ENCODE measurements at places on chromosomes 6 and 20.
A peak's percentile ranks its signal among the peaks of the same experiment; 100 is the strongest.

DNA sequence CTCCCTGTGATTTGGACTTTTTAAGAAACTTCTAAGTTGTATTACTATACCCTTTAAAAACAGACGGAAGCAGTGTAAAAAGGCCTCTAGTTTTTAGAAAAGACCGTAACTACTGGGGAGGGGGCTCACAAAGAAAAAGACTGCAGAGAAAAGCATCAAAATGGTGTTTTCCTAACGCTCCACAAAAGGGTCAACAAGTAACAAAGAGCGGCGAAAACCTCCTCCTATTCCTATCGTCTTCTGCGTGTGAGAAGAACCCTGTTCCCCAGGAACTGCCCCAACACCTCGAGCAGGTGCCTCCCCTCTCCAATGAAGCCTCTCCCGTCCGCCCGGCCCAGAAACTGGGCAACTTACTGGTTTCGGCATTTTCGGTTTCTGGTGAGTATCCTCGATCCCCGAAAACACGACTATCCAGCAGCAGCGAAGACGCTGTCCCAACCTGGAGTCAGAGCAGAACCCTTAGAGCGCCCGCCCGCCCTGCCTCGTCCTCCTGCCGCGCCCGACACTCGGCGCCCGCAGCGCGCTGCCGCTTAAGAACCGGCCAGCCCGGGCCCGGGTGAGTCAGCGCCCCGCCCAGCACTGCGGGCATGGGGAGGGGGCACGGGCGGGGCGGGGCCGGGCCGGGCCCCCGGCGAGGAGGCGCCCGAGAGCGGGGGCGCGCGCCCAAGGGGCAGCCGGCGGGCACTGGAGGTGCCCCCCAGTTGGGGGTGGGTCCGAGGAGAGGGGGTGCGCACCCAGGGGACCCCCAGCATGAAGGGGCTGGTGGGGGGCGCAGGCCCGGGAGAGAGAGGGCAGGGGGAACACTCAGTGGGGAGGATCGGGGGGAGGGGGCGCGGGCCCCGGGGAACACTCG is 1.2 kb downstream of the EZR start:
- DNase-seq, result peak; percentile 10

GRCh38 chr6:148550569-148550968 is 196.3 kb upstream of the UST start:
- no peak for DNase-seq

GRCh38 chr6:63792736-63793464 is 157.3 kb downstream of the PHF3 start:
- DNase-seq, result no peak

GRCh38 chr20:49219924-49220831 is 962 bp downstream of the DDX27 start:
- no peak for DNase-seq

DNA sequence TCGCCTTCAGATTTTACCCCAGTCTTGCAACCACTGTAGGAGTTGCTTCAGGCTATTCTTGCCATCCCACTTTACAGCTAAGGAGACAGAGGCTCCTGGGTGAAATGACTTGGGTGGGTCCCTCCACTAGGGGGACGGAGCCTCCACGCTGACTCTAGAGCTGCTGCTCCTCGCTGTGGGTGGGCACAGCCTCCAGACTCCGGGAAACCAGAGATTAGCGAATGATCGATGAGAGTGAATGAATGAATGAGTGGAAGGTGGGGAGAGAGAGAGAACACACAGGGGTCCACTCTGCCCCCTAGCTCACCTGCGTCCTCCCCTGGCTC is 10.4 kb downstream of the ZBP1 start:
- DNase-seq, result no peak

- DNase-seq, result no peak
Observed at GRCh38 chr20:50678169-50678898, 13.0 kb downstream of the RIPOR3 start.

GRCh38 chr20:20594171-20594530 is 118.3 kb downstream of the RALGAPA2 start:
- DNase-seq, result peak; percentile 65

DNA sequence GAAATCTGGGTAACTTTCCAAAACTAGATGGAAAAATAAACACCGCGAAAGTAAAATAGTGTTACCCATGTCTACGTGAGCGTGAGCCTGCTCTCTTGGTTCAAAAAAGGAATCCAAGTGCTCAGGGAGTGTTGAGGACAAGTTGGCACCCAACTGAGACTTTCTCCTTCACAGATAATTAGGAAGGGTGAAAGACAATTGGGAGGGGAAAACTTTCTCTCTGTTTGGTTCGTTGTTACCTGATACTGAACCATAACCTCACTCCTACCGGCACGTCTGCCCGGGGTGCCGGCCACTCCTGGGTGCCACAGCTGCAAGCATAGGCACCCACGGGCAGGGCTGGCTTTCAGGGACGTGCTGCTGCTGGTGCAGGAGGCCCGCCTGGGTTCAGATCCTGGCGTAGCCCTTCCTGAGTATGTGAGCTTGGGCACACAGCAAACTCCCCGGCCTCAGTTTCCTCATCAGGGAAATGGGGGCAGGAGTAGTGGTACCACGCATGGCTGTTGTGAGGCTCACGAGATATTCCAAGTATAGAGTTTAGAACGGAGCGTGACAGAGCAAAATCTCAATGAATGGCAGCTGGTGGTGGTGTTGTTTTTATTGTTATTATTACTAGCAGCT is 38.2 kb upstream of the PMEPA1 start:
- no peak for DNase-seq

DNA sequence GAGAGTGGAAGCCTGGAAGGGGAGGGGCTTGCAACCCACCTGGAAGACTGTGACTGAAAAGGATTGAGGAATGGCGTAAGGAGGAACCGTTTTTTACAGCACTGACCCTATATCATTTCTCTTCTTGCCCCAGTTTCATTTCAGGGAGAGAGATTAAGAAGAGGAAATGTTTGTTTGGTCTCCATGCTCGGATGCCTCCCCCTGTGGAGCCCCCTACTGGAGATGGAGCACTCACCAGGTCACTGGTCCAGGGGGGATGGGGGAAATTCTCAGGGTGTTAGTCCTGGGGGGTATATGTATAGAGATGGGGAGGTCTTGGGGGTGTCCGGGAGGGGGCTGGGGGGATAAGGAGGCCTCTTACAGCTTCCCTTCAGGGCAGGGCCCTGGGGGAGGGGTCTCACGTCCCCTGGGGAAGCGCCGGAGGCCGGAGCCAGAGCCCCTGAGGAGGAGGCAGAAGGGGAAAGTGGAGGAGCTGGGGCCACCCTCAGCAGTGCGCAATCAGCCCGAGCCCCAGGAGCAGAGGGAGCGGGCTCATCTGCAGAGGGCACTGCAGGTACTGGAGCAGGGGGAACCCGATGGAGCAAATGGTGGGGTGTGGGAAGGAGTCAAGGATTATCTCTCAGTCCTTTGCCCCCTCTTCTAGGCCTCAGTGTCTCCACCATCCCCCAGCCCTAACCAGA is 3.2 kb downstream of the CUTA start:
- DNase-seq, result no peak

- DNase-seq, result no peak
Observed at GRCh38 chr20:24643731-24644626, 174.6 kb downstream of the SYNDIG1 start.

DNA sequence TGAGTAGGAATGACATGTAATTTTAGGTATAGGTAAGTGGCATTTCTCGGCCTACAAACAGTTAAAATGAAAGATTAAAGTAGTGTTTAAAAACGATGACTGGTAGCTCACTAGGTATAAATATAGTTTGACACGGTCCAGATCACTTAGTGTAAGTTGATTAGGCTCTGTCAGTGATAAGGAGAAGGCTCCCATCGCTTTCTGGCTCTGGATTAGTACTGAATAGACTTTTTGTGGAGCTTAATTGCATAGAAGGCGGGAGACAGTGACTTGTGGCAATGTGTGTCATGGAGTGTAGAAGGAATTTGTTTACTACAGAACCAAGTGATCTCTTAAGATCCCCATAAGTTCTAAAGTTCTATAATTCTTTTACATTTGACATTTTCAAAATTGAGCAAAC is 6.7 kb downstream of the PYGB start:
- no peak for DNase-seq

GRCh38 chr6:160505970-160506369 is 157.8 kb downstream of the SLC22A3 start:
- no peak for DNase-seq

- no peak for DNase-seq
Observed at GRCh38 chr6:169424821-169425240, 171.2 kb upstream of the THBS2 start.

GRCh38 chr6:96235927-96236326 is 220.2 kb downstream of the FUT9 start:
- DNase-seq, result no peak

DNA sequence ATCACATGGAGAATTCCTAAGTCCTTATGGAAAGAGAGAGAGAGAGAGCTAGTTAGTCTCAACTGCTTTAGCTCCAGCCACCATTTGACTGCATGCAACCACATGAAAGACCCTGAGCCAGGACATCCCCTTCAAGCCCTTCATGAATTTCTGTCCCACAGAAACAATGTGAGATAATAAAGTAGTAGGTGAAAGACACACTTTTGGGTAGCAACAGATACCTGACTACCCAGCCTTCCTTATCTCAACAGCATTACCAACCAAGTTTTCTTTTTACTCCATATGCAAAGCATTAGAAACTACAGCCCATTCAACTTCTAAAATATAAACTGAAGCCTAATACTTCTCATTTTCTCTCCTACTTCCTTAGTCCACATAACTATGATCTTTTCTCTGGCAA is 23.2 kb upstream of the THEMIS start:
- no peak for DNase-seq

- DNase-seq, result no peak
Observed at GRCh38 chr6:84119277-84119676, 85.7 kb downstream of the MRAP2 start.

DNA sequence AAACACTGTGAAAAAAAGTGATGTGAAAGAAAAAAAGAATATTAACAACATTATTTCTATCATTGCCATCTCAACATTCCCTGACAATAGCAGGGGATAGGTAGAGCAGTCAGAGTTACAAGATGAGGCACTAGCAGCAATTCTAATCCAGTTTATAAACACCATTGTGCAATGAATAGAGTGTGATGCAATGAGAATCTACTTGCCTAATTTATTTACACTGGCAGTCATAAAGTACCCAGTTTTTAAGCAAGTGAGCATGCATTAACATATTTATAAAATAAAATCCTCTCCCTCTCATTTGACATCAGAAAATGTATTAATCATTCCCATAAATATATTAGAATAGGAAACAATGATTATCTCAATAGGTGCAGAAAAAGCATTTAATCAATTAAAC is 2.5 kb upstream of the MANEA start:
- no peak for DNase-seq

- no peak for DNase-seq
Observed at GRCh38 chr20:47980336-47981177, 195.3 kb upstream of the SULF2 start.

DNA sequence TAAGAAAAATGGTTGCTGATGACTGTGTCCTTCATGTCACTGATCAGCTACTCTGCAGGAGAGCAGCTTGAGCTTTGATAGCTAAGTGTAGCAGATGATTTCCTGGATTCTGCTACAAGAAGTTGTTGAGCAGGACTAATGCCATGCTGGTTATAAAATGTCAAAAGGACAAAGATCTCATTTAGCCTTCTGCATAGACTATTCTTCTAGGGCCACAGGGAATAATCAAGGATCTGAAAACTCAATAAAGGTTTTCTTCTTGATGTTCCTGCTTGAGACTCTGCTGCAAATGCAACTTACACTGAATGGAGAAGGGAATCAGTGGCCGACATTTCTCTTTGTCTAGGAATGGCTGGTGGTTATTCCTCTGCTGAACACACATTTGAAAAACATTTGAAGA is 360.3 kb upstream of the PTCHD4 start:
- no peak for DNase-seq

DNA sequence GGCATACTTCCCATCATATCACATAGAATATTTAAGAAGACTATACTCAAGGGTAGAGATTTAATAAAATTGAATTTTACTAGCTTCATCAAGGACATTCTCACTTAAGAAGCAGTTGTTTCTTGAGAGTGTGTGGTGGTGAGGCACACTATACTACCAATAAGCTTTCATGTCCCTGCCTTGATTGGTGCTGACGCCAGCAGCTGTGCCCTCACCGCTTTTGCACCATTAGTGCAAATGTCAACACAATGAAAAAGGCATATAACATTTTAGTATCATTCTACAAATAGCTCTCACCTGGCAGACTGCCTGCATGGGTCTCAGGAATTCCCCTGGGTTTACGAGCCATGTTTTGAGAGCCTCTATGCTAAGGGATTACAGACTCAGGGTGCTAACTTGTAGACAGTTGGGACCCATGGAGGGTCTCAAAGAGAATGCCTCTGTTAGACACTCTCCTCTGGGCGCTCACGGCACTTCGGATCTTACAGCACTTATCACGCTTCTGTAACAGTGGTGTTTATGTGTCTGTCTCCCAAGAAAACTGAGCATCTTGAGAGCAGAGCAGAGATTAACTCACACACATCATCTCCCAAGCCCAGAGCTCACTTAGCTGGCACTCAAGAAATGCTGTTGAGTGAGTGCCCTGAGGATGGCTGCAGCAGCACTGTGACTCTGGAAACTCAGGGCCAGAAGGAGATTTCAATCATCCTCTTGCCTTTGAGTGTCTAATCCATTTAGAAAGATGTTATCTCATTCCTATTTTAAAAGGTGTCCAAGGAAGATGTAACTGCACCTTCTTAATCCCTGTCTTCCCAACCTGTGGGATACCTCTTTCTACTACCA is 143.3 kb upstream of the GPR6 start:
- DNase-seq, result no peak

DNA sequence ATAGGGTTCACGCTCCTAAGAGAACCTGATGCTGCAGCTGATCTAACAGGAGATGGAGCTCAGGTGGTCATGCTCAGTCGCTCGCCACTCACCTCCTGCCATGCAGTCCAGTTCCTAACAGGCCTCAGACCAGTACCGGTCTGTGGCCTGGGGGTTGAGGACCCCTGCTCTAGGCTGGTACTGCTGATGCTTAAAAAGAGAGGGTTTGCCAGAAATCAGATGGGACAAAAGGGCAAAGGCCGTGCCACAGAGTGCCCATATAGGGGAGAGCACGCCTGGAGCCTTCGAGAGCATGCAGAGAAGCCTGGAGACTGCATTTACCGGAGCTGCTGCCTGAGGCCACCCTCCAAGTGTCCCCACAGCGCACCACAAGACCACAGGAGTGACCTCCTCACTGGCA is 75.5 kb downstream of the PTPN1 start:
- DNase-seq, result no peak

- no peak for DNase-seq
Observed at GRCh38 chr20:17657079-17657825, 24.8 kb downstream of the RRBP1 start.
